ENCODE measurements at places on chromosomes 16 and 17.

GRCh38 chr17:49353607-49354006, 8.4 kb downstream of the ZNF652 start:
- no peak for DNase-seq

GRCh38 chr17:72926171-72926570, 166.3 kb downstream of the SLC39A11 start:
- DNase-seq = no peak

- DNase-seq = no peak
Measured at GRCh38 chr17:50879086-50879485, 12.9 kb upstream of the TOB1 start.

GRCh38 chr17:49755663-49756283, 8.2 kb downstream of the FAM117A start:
- no peak for DNase-seq

GRCh38 chr16:12458591-12459358, 344.9 kb downstream of the CPPED1 start:
- no peak for DNase-seq

DNA sequence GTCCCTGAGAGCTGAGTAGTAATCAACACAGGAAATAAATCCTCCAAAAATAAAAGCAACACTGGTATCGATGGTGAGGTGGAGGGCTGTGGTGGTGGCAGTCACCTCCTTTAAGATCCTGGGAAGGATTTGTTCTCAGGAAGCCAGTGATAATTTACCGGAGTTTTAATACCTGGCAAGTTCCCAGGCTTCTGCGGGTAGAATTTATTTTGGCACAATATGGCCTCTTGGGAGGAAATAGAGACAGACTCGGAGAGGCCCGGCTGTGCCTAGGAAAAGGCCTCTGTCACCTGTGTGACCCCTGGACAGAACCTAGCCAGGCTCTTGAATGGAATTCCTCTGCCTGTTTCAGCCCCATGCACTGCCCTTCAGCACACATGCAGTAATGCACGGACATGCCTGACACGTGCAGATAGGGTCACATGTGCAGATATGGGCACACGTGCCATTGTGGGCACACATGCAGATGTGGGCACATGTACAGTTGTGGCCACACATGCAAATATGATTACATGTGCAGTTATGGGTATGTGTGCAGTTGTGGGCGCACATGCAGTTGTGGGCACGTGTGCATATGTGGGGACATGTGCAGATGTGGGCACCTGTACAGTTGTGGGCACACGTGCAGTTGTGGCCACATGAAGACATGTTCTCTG, 33.5 kb downstream of the MGAT5B start:
- no peak for DNase-seq

GRCh38 chr16:68658341-68658973, 13.3 kb downstream of the CDH3 start:
- no peak for DNase-seq

DNA sequence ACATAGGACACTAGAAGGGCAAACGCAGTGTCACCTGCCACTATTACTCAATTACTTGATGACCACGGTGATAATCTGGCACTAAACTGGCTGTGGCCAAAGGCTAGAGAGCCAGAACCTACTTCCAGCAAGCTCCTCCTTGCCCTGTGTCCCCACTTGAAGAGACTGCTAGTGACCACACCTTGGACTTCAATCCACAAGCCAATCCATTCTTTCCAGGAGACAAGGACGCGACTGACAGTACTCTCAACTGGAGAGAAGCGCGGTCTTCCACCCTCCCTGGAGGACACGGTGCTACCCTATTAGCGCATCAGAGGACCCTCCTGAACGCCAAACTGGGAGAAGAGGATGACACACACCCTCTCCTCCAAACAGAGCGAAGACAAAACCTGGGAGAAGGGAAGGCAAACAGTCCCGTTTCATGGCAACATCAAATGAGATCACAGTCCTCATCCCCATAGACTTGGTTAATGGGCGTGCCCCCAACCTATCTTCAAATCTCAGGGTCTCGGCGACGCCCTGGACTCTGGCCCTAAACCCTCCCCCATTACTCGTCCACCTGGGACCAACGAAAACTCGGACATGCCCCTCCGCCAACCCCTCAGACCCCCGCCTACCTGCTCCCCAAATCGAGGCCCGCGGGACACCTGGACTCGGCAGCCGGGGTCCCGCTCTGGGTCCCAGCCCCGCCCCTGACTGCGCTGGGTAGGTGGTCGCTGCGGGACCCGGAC, 508 bp downstream of the FLCN start:
- no peak for DNase-seq

DNA sequence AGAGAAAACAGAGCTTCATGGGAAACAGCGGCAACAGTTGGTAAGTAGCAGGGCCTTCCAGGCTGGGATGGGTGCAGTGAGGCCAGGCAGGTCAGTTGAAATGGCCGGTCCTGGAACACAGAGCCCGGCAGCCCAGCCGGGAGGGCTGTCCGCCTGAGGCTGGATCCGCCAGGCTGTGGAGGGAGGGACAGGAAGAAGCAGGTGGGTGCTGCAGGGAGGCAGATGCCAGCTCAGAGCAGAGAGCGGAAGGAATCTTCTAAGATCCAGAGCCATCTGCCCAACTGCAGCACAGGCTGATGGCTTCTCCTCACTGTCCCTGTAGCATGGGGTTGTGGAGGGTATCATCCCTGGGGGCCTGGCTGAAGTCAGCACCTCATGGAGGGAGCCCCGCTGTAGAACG, 599 bp downstream of the RNF112 start:
- no peak for DNase-seq

DNA sequence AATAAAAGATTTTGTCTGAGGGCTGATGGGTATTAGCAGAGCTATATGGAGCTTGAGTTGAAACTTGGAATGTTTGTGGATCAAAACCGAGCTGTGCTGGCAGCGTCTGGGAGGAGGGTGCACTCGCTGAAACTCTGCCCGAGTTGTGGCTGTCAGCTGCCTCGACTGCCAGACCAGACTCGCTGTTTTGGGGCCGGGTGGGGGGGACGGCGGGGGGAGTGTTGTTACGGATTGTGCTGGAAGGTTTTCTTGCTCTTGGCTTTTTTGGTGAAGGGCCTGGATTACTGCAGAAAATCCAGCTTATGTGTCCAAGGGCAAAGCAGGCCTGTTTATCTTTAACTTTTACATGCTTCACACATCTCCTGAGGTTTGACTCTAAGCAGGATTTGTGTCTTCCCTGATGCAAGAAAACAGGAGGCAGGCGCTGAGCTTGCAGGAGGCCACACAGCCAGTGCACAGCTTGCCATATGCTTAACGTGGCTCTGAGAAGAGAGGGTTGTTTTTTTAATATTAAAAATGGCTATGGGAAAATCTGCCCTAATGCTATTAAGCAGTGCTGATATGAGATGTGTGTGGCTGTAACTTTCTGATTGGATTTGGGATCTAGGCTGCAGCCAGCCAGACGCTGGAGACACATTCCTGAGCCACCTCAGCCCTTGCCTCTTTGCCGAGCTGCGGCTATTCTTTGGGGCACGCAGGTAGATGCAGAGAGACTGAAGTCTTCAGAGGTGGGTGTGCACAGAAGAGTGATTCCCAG, 20.5 kb upstream of the RPTOR start:
- no peak for DNase-seq

GRCh38 chr16:11328172-11329070, 16.8 kb upstream of the RMI2 start:
- DNase-seq = peak; percentile 25

Measured in stimulated activated CD8-positive, alpha-beta memory T cell treated with anti-CD3 and anti-CD28 coated beads, Interleukin-7, amount 100 ng/mL, for 1 hour (primary cell).